Stimulated activated CD8-positive, alpha-beta memory T cell treated with anti-CD3 and anti-CD28 coated beads, Interleukin-15, amount 100 ng/mL, for 1 hour (primary cell): ENCODE measurements at places on chromosomes 4 and X.

DNA sequence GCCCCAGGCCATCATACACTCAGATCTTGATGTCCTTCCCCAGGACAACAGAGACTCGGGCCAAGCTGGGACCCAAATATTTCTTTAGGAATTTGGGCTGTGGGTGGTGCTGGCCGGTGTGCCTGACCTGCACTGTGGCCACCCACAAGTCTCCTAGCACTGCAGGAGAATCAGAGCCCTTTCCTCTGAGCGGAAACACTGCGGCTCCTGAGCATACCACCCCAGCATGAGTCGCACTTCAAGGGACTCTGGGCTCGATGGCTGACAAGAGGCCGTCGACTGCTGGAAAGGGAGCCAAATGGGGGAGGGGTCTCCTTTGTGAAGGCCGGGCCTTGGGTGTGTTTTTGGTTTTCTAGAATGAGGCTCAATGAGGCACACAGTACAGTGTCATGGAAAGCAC lies 13.0 kb upstream of the IRAK1 start:
- no peak for DNase-seq

DNA sequence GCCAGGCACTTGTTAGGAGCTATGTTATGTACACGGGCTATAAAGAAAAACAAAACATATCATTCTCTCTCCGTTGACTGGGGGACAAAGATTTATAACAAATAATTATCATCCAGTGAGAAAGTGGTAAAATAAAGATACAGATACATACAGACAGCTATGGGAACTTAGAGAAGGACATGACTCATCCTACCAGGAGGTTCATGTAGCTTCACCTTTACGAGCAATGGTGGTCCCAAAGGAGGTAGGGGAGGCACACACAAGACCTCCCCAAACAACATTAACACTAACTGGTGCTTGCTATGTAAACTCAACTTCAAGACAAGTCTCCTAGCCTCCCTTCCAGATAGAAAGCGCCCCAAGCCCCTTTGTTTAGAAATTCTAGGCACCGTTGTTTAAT lies 8.9 kb downstream of the AMBN start:
- DNase-seq: no peak

DNA sequence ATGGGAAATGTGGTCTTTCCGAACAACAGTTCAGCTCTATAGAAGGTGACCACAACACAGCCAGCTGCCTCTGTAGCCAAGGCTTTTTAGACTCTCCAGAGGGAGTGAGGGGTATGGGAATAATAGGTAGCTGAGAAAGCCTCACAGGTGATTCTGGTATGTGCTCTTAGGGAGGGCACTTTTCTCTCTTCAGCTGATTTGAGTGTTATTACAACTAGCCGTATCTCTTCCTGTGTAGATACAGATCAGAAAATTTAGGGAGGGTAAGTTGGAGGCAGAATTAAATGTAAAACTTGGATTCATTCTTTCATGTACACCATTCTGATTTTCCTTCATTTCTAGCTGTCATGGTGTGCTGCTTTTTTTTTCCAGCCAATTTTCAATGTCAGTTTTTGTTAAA lies 154.9 kb downstream of the BMPR1B start:
- no peak for DNase-seq

DNA sequence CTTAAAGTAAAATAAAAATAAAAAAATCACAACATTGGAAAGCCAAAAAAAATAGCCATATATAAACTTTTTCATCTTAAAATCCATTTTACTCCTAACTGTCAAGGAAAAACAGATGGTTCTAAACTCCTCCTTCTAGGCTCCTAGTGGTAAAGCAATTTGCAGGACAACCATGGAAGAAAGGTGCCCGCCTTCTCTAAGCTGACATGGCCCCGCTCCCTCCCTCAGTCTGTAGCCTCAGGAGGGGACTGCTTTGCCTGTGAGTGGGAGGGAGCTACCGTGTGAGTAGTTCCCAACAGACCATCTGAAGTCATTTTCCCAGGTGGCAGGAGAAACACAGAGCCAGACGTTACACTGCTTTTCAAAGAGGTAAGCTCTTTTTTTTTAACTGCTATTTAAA lies 336.2 kb upstream of the FAT1 start:
- DNase-seq: no peak

GRCh38 chr4:75658876-75659275 lies 14.3 kb downstream of the G3BP2 start:
- no peak for DNase-seq

GRCh38 chr4:47195706-47196105 lies 164.3 kb downstream of the GABRB1 start:
- no peak for DNase-seq

GRCh38 chr4:148162991-148163390 lies 279.2 kb downstream of the NR3C2 start:
- no peak for DNase-seq

DNA sequence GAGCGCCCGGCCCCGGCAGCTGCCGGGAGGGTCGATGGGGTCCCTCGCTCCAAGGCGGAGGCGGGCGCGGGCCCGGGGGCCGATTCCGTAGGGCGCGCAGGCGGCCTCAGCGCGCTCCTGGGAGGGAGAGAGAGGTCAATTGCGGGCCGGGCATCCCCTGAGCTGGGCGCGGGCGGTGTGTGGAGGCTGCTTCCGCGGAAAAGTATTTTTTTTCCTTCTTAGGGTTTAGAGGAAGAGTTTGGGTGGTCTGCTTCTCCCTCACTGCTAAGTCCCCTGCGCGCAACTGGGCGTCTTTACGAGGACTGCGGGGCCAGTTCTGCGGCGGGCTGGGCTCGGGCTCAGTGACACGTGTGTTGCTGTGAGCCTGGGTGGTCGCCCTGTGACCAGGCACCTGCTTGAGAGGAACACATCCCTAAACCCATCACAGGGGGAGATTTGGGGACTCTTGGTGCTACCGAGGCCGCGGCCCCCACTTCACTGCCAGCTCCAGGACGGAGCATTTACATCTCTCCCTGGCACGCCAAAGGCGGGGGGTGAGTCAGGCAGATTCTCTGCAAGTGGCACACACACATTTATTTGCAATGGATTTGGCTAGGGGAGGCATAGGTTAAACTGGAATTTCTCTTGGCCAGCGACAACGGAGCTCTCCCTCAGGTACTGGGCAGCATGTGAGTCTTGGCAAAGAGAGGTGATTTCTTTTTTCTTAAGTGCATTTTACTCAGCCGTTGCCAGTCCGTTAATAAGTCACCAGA lies 151.2 kb upstream of the SLC4A4 start:
- no peak for DNase-seq

- no peak for DNase-seq
Measured at GRCh38 chr4:26330186-26330787, 9.5 kb downstream of the RBPJ start.

DNA sequence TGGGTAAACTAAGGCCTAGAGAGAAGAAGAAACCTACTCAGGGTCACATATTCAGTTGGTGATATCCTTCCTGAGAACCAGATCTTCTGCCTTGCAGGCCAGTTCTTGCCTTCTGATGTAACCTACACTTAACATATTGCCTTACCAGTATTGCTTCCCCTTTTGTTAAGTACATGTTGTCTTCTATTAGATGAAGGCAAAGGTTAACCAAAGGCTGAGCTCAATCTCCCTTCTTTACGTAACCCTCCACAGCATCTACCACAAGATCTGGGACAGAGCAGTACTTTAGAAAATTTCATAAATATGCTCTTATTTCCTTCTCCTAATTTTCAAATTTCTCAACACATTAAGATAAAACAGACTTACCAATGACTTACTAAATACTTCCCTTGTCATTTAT lies 474.4 kb downstream of the SH2D1A start:
- DNase-seq: no peak

DNA sequence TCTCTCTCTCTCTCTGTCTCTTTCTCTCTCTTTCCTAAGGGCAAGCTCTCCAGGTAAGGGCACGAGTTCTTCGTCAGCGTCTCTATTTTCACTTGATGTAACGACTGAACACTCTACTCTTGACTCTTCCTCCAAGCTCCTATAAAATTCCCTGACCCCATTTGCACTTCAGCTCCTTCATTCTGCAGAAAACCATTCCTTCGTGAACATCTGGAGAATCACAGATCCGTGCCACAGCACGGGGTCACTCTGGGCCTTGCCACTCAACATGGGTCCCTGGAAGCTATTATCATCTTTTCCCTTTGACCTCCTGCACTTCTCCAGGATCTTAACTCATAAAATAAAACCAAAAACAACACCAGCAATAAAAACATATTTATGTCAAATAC lies 112.0 kb upstream of the LNX1 start:
- DNase-seq: no peak

GRCh38 chr4:101198682-101199339 lies 148.5 kb downstream of the PPP3CA start:
- DNase-seq: no peak

GRCh38 chr4:10140866-10141759 lies 24.5 kb upstream of the WDR1 start:
- DNase-seq: no peak

DNA sequence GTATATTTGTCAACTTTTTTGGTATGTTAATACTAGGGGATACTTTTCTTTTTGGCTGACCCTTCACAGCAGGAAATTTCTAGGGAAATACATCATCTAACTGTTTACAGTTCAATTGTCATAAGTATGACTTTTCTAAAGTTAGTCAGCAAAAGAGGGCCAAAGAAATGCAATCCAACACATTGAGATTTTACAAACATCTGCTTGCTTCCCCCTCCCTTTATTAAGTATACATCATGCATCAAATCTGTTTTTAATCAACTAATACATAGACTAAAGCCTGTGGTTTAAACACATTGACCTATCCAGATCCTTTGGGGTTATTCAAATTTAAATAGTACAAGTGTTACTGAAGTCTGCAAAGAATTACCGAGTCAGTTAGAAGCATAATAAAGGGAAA lies 93.9 kb downstream of the MID1 start:
- DNase-seq: no peak

- no peak for DNase-seq
Measured at GRCh38 chrX:103254171-103254824, 657 bp downstream of the TCEAL8 start.

DNA sequence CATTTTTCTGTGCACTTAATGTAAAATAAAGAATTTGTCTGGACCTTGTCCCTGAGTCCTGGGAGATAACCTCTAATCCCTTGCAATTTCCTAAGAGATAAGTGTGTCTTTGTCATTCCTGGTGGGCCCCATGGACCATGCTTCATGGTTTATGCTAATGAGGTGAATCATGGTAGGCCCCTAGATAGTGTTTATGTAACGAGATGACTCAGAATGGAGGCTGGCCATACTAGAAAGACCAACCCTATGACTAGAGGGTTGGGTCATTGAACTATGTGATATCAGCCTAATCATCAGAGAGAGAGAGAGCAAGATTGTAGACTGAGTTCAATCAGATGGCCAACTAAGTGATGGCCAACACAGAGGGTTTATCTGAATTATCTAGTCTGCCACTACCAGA lies 64.2 kb upstream of the NHSL2 start:
- no peak for DNase-seq

DNA sequence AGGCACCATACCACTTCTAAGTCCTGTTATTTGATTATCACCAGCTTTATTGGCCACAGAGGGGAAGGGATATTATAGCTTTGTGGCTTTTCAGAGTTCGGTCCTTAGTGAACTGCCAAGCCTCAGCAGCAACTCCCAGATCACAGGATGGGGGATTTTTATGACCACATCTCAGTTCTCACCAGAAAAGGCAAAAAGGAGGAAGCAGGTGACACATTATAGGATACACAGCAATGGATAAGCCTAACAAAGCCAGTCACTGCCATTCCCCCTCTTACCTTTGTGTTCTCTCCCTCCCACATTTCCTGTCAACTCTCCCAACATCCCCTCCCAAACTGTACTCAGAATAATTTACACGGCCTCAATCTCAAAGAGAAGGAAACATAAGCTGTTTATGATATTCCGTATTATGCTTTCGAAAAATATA lies 142.8 kb downstream of the MGST2 start:
- no peak for DNase-seq

DNA sequence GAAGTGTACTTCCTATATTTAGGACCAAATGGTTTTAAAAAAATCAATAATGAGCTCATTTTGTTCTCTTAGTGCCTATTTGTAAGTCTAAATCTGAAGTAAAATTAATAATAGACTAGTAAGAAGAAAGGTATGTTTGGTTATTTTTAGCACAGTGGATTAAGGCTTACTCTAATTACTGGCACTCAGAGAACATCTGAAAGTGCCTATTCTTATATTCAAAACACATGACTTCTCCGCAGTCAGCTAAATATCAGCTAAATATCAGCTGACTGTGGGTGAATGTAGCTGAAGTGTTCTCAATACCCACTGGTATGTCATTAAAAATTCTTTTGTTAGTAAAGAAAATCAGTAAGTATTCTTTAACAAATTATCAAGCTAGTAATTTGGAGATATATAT lies 6.0 kb downstream of the AP1S2 start:
- no peak for DNase-seq

DNA sequence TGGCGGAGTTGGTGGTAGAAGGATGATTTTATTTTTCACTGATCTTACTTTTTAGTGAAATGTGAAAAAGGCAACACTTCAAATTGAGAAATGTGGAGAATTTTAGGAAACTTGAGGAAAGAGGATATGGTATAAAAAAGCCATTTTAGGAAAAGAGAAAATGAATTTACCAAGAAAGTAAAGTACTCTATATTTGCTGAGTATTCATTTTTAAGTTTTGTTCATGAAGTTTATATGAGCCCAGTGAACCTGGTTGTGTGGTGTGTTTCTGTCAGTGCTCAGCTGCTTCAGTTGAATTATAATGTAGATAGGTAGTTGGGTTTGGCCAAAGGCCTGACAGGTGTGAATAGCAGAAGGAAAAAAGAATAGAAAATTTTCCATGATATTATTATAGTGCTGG lies 345.5 kb upstream of the FSTL5 start:
- no peak for DNase-seq

DNA sequence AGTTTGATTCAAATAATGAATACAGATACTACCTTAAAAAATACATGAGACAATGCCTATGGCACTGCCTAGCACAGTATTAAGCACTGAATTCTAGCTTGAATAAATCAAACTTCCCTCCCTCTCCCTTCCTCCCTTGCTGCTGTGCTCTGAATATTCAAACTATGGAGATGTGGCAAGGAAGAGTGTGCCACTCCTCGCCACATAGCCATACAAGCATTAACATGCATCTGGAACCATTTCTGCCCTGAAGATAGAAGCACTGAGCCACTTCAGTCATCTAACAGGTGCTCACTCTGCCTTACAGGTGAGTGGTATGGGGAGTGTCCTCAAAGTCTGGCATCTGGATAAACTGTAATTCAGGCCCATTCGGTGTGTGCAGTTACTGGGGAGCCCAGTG lies 276.9 kb downstream of the ARHGAP24 start:
- no peak for DNase-seq

GRCh38 chr4:76210452-76210851 lies 3.2 kb downstream of the SCARB2 start:
- no peak for DNase-seq
